Fibroblast of upper back skin (primary cell): ENCODE measurements at places on chromosomes 6 and 20.

DNA sequence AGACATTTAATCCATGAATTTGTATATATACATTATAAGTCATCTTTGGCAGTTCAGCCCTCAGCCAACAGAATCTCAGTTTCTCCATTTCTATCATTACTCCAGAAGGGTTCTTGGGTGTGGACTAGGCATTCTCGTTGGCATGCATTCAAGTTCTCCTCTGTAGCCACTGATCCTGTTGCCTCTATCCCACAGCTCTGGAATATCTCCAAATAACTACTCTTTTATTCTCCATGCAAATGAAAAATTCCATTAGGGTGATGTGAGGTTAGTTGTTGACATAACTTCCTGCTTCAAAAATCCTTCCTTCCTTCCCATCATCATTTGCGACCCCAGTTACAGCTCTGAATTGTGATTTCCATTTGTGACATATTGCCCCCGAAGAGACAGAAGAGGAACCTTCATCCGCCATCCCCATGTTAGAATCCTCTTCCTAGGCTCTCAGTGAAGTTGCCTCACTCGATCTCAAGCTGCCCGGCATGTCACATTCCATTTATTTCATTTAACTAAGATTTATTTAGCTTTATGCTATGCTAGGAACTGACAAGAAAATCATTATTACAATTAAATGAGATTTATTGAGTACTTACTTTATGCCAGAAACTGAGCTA lies 93.7 kb upstream of the EDN1 start:
- peak; percentile 83 for DNase-seq

DNA sequence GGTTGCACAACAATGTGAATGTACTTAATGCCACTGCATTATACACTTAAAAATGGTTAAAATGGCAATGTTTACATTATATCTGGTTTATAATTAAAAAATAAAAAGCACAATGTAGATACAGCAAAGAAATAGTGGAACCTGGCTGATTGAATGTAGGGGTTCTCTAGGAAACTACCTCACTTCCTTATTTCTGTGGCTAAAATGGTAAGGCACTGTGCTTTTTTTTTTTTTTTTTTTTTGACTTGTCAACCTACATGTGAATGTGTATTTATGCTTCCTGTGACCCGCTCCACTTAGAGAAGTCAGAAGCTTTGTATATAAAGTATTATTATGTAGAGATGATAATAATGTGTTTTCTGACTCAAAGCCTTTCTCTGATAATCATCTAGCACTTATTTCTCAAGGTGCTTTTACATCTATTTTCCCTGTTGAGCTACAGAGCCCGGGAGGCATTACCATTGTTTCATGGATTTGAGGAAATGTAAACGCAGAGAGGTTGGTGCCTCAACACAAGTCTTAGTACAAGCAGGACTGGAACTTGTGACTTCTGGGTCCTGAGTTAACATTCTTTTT lies 55.0 kb downstream of the SOX4 start:
- no peak for DNase-seq

GRCh38 chr6:50922579-50923525 lies 104.2 kb downstream of the TFAP2B start:
- no peak for DNase-seq

- DNase-seq, result peak; percentile 60
Observed at GRCh38 chr20:4026093-4026601, 10.8 kb upstream of the RNF24 start.

- peak; percentile 79 for DNase-seq
Observed at GRCh38 chr6:44653761-44654218, 266.3 kb downstream of the CDC5L start.
